ENCODE measurements at places on chromosomes 16 and 17.

- DNase-seq = no peak
Measured at GRCh38 chr16:60279061-60279665, 1545.0 kb upstream of the GOT2 start.

DNA sequence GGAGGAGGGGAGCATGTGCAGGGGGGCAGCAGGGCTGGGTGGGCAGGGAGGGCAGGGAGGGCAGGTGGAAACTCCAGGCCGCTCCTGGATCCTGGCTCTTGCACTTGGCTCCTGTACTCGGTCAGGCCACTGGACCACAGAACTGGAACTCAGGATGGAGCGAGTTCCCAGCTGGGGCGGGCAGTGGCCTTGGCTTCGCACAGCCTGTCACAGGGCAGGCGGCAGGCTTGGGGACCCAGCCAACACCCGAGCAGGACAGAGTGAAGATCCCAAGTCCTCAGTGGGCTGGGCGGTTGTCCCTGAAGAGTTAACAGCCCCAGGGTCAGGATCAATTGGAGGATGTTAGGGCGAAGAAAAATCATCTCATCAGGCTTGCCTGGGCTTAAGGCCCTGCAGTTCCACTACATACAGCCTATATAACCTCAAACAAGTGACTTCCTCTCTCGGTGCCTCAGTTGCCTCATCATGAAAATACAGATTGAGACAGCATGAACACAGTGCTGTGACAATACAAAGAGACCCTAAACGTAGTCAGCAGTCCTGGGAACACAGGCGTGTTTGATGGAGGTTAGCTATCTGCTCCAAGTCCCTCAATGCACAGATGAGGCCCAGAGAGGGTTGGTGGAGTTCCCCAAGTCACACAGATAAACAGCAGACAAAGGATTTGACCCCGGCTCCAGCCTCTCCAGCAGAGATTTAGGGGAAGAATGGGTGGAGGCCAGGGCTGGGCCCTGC, 21.9 kb downstream of the ZNF423 start:
- no peak for DNase-seq

- no peak for DNase-seq
Measured at GRCh38 chr17:47915776-47916398, 19.9 kb downstream of the SP2 start.

DNA sequence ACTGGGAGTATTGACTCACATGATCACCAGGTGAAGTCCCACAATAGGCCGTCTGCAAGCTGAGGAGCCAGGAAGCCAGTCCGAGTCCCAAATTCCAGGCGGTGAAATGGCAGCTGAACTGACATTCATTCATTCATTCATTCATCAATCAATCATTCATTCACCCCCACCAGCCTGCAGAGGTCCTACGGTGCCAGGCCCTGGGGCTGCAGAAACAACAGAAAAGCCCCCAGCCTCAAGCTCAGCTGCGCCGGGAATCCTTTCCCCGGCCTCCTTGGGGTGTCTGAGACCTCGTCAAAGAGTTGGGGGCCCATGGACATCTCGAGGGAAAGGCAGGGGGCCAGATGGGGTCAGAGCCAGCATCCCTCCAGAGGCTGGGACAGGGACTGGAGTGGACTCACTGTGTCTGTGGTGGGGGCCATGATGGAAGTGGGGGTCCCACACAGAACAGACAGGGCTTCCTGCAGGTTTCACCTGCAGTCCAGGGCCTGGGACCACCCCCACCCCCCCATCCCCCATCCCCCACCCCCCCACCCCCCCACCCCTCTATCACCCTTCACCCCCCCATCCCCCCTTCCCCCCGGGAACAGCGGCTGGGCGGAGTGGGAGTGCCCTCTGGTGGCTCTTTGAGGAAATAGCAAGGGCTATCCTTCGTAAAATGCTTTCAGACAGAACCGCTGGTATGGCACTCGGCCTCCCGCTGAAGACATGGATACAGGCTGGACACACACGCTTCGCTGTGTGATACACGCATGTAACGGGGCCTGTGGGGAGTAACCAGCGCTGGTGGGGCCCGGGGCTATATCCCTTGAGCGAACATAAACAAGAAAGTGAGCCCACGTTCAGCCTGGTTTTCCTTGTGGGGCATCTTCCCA, 8.5 kb upstream of the ZC3H18 start:
- DNase-seq = peak; percentile 56

DNA sequence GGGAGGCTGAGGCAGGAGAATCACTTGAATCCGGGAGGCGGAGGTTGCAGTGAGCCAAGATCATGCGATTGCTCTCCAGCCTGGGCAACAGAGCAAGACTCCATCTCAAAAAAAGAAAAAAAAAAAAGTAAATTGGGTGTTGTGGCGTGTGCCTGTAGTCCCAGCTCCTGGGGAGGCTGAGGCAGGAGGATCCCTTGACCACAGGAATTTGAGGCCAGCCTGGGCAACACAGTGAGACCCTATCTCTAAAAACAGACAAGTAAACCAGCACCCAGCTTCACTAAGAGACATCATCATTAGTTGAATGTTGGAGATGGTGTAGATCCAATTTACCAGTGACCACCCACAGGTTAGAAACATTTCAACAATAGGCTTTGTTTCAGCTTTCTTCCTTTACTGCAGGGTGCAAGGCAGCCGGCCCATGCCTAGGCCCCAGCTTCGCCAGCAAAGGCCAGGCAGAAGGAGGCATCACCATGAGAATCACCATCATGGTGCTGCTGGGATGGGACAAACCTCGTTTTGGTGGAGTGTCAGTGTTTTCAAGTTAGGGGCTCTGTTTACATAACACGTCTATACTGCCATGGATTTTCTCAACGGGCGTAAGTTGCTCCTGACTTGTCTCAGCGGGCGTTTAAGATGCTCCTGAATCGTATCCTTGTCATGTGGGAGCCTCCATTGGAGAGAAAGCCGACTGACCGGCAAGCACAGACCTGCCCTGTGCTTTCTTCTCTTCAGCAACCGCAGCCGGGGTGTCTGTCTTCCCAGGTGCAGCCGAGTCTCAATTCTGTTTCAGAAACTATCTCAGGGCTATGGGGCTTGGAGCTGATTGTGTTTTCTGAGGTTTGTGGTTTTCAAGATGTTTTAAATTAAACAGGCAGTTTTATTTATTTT, 7.3 kb downstream of the TCF25 start:
- DNase-seq = no peak

- peak; percentile 62 for DNase-seq
Measured at GRCh38 chr16:71467810-71468209, 5.8 kb upstream of the ZNF23 start.

DNA sequence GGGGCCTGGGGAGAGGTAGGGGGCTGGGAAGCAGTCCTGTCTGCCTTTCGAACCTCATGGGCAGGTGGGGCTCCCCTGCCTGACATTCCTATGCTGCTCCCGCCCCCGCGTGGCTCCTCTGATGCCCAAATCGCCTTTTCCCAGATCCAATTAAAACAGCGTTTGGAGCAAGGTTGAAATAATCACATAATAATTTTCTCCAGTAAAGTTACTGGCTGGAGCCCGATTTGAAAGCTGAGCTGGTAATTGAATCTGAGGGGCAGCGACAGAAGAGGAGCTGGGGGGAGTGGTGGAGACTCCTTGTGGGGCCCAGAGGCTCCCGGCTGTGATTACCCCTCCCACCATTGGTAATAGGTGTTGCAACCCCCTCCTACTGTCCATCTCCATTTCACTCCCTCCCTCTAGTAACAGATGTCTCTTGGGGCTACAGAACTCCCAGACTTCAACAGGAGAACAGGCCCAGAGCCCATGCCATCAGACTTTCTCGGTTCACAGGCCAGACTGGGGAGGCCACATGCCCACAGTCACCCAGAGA, 38.9 kb upstream of the C1QL1 start:
- no peak for DNase-seq

DNA sequence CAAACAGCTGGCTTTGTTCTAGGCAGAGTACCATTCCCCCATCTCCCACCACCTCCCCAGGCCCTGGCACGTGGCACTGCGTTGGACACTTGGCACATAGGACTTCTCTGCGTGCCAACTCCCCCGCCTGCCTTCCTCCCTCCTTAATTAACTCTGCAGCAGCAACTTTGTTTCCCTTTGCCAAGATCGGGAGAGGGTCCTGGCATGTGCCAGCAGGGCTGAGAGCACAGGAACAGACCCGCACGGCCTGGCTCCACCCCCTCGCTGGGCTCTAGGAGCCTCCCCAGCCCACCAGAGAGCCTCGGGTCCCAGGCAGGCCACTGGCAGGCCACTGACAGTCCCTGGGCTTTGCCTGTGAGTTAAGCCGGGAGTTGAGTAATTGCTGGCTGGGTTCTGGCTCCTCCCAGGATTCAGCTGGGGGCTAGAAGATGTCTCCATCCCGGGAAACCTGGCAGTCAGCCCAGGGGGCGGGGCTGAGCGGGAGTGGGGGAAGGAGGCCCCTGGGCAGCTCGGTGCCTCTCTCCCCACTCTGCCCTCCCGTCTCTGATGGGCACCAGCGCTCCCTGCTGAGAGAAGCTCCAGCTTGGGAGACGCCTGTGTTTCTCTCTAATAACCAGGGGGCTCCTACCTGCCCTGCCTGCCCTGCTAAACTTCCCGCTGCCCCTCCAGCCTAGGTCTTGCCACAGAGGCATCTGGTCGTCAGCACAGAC, 224.0 kb upstream of the TNRC6C start:
- DNase-seq = no peak

DNA sequence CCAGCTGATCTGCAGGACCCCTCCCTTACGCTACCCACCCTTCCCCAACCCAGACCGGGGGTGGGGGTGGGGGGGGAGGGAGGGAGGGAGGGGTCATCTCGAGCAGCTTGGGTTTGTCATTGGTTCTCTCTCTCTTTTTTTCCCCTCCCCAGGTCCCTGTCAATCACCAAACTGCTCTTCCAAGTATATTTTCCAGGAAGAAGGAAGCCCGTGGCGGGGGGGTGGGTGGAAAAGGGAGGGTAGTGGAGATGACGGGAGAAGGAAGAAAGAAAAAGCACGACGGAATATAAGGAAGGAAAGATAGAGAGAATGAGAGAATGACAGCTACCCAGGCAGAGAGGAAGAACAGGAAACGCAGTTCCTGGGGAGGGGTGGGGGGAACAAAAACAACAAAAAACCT, 17.9 kb downstream of the SALL1 start:
- DNase-seq = no peak

DNA sequence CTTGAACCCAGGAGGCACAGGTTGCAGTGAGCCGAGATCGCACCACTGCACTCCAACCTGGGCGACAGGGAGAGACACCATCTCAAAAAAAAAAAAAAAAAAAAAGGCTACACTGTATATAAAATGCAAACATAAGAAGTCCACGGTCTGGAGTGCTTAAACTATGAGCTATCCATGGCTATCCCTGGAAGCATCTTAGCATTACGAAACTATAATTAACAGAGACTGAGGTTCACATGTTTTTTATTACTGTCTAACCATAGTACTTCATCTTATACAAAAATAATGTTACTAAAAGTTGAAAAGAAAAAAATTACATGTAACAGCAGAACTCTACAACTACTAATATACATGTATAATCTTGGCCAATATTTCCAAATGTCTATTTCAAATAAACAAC, 32.8 kb downstream of the HELZ start:
- DNase-seq = no peak

DNA sequence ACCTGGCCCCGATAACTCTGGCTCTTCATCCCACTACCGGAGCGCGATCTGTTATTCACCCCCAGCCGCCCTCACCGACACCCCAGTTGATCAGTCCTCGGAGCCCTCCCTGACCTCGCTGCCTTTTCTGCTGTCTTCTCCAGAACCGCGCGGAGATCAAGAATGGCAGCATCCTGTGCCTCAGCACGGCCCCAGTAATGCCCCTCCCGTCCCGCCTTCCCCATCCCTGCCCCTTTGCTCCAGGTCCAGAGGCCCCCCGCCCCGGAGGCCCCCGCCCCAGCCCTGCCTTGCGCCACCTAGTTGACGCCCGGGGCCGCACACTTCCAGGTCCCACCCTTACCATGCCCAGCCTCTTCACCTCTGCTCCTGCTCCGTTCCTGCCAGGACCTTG, 872 bp downstream of the ELMO3 start:
- DNase-seq = no peak

DNA sequence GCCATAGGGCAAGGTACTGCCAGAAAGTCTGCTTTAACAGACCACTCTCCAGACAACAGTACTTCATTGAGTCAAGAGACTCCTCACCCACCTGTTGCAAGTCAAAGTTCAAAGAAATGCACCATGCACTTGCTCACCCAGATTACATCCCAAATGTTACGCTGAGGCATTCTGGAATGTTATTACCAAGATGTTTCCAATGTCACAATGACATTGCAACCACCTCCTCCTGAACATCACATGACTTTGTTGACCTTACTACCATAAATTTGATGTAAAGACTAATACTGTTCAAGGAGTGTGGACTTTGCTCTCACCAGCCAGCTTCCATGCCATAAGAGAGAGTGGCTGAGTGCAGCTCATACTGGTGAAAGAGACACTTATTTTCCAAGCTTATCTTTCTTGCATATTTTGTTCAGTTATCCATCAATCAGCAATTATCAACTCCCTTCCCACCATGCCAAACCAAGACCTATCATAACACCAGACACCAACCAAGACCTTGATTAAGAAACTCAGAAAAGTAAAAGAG, 58.5 kb upstream of the BCAR1 start:
- no peak for DNase-seq

DNA sequence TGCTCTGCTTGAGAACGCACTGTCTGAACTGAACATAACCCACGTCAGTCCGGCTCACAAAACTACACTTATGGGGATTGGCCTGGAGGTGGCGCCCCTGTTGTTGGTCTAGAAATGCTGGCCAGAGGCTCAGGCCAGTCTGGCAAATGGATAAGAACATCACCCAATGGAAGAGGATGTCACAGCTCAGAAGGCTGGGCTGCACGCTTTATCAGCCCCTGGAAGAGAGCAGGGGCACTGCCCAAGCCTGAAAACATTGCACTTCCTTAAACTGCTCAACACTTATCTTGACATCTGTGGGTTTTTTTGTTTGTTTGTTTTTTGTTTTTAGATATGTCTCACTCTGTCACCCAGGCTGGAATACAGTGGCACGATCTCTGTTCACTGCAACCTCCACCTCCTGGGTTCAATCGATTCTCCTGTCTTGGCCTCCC, 24.8 kb upstream of the BPTF start:
- peak; percentile 77 for DNase-seq

DNA sequence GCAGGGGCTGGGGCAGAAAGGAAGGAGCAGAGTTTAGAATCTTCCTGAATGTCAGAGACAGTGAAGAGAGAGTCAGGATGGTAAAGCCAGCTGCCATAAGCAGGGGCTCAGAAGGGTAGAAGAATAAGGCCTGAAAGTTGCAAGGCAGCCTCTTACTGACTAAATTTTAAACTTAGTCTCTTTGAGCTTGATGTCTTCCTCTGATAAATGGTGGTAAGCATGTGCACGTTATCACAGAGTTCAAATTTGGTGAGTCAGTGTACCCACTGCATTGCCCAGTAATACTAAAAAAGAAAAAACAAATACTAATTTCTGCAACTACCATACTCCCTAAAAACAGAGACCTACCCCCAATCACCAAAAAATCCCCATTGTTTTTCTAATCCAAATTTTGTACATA, 45.2 kb downstream of the SIAH1 start:
- DNase-seq = no peak

GRCh38 chr16:75478480-75479345, 14.2 kb upstream of the TMEM170A start:
- DNase-seq = no peak

- DNase-seq = peak; percentile 91
Measured at GRCh38 chr16:67028696-67029253, at the start of gene CBFB. Gene CBFB, plus strand, starts transcription at chr16:67029149. Its CDS starts 259 bp downstream, at chr16:67029408.

GRCh38 chr16:15974057-15974456, 24.6 kb downstream of the ABCC1 start:
- DNase-seq = no peak

GRCh38 chr17:65158041-65158440, 20.9 kb downstream of the RGS9 start:
- DNase-seq = no peak

- DNase-seq = no peak
Measured at GRCh38 chr17:28467456-28468025, 5.9 kb upstream of the SLC13A2 start.
